ENCODE measurements at places on chromosomes 5 and 9.

DNA sequence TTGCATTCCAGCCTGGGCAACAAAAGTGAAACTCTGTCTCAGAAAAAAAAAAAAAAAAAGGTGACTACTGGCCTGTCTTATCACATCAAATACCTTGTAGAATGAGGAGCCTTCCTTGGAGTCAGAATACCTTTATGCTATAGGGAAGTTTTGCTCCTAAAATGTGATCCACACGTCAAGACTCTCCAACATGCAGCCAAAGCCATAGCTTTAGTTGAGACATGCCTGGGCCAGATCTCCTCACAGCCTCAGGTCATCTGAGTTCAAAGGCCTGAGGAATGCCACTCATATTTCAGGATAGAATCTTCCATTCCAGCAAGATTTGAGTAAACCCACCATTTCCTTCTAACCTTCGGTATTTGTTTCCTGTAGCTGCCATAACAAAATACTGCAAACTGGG lies 13.7 kb upstream of the SOWAHA start:
- no peak for DNase-seq

GRCh38 chr5:150112201-150113046 lies 26.1 kb upstream of the CSF1R start:
- DNase-seq: peak; percentile 54

DNA sequence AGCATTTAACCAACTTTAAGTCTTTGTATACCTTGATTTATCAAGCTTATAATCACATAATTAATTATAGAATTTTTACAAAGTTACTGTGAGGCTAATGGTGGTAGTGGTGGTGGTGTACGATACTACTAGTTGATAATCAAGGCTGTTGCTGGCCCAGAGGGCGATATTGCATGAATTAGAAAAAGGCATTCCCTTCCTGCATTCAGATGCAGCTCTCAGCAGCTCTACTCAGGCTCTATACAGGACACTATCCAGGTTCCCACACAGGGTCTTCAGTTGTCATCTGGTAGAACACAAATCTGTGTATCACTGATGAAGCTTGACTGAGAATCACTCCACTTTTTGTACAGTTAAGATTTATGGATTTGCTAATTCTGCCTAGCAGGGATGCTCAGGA lies 562.8 kb upstream of the C9orf72 start:
- no peak for DNase-seq

DNA sequence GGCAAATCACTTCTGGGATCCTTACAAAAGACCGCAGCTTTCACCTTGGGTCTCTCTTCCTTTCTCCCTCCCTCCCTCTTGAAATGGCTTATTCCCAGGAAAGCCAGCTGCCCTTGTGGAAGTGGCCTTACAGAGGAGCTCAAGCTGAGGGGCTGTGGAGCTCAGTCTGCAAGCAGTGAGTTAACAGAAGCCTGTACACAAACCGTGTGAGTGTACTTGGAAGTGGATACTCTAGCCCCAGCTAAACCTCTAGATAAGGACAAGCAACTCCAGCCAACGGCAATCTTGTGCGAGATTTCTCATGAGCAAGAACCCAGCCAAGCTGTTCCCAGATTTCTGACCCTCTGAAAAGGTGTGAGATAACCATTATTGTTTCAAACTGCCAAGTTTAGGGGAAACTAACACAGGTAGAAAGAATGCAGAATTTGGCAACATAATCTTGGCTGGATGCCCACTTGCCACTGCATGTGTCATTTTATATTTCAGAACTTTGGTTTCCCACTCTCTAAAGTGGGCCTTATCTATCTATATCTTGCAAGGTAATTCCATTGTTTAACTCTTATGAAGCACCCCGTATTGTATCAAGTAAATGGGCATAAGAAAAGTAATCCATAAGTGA lies 85.6 kb downstream of the CDH18 start:
- no peak for DNase-seq

DNA sequence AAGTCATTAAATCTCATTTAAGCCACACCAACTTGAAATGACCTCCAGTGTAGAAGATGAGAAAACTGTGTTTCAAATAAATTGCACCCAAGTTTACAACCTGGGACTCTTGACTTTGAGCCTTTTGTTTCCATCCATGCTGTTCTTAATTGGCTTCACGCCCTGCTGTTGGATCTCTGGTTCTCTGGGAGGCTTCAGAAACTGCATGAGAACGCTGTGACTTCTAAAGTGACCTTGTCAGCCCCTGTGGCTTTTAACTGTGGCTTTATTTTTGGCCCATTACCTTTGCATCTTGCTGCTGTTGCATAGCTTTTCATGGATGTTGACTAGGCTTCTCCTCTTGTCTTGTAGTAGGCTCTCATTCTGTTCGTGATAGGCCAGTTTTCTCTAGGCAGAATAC lies 29.3 kb downstream of the TNFAIP8 start:
- DNase-seq: no peak

DNA sequence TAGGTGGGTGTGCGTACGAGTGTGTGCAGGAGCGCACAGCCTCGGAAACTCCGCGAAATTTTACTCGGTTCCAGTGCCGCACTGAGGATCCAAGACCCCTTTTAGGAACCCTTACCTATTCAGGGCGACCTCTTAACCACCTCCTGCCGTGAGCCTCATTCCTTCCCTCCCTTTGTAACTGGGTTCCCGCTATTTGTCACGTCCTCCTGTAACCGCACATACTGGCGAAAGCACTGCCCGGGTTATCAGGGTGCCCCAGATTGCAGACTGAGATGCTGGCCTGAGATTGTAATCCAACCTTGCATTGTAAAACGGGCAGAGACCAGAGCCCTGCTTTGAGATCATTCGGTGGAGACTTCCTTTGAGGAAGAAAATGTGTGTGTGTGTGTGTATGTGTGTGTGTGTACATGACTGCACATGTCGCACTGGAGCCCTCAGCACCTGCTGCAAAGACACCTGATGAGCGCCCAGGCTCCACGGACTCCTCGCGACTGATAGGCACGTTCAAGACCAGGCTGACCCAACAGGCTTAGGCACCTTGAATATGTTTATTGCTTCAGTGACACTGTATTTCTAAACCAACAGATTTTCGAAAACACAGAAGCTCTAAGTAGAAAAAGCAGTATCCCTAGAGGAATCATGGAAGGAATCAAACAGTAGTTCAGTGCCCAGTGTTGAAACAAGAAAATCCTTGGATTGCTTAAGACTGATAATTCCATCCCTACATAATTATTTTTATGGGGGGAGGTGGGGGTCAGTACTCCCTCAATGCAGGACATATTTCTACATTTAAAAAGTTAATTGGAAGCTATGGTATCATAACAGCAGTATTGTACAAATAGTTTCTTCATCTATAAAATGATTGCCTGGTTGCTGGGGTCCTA lies 86.5 kb upstream of the TNFAIP8 start:
- no peak for DNase-seq

GRCh38 chr5:113900816-113901215 lies 387.3 kb downstream of the YTHDC2 start:
- DNase-seq: no peak

DNA sequence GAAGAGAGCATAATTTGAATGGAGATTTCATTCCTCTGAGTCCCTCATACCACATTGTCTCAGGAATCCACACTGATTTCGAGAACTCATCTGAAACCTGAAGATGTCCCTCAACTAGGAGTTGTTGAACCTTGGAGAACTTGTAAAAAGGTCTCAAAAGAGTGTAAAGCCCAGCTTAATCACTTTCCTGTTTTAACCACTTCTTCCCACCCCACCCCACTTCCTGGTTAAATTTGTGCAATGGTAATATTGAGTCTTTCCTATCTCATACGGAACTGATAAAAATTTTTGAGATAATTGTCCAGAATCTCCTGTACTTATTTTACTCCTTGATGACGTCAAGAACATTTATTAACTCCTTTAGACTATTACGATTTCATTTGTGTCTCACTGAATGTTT lies 240.7 kb downstream of the ARRDC3 start:
- DNase-seq: no peak

DNA sequence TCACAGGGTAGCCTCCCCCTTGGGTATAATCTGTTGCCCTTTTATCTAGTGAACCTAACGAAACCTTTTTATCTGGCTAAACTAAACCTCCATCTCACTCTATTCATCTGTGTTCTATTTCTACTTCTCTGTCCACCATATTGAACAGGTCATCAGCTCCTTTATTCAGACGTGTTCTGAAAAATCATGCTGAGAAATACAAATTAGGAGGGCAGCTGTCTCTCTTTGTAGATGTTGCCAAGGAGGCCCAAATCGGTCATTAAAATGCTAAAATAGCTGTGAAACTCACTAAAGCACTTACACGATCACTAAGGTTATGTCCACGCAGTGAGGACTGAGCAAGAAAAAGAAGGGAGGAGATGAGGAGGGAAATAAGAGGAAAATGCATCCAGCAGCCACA lies 115.6 kb upstream of the RETREG1 start:
- no peak for DNase-seq
